Globus pallidus (tissue), 1 donor: ENCODE measurements at places on chromosomes 3 and 15.

GRCh38 chr3:98679986-98680385, 83.2 kb upstream of the ST3GAL6 start:
- DNase-seq, result no peak

- no peak for DNase-seq
Measured at GRCh38 chr3:16216373-16216935, 42.0 kb downstream of the GALNT15 start.

DNA sequence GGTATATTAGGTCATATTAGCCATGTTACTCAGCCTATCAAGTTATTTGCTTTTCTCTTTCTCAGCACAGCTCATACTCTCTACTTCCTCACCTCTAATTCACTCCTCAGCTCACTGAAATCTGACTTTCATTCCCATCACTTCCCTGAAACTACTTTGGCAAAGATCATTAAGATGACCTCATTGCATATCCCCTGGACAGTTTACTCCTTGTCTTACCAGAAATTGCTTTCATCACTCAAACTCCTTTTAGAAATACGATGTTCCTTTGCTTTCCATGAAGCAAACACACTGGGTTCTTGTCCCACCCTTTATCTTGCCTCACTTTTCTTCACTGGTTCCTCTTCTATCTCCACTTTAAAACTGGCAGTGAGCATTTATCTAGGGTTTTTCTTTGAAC, 354.4 kb downstream of the TUSC7 start:
- DNase-seq, result no peak

GRCh38 chr15:89221543-89221942, at the start of gene RLBP1:
TSS of gene RLBP1 (minus strand) at chr15:89221579. CDS start at chr15:89218975, 2,604 bp downstream.
- DNase-seq, result peak; percentile 52

DNA sequence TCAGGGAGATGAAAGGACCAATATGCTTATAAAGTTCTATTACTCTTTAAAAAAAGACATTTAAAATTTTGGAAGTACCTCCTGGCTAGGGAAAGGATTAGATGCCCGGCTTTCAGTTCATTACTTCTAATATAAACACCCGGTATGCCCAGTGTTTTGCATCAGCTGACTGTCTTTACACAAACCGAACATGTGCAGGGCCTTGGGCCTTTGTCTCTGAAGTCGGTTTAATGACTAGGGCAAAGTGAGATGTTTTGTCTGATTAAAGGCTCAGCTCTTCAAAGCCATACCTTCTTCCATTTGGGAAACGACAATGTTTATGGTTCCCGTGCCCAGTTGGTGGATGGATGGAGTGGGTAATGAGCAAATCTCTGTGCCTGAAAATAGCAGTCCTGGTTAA, 179.3 kb upstream of the LRTM1 start:
- no peak for DNase-seq
